KG1 (cell line): ENCODE measurements at places on chromosomes 12 and 14.

DNA sequence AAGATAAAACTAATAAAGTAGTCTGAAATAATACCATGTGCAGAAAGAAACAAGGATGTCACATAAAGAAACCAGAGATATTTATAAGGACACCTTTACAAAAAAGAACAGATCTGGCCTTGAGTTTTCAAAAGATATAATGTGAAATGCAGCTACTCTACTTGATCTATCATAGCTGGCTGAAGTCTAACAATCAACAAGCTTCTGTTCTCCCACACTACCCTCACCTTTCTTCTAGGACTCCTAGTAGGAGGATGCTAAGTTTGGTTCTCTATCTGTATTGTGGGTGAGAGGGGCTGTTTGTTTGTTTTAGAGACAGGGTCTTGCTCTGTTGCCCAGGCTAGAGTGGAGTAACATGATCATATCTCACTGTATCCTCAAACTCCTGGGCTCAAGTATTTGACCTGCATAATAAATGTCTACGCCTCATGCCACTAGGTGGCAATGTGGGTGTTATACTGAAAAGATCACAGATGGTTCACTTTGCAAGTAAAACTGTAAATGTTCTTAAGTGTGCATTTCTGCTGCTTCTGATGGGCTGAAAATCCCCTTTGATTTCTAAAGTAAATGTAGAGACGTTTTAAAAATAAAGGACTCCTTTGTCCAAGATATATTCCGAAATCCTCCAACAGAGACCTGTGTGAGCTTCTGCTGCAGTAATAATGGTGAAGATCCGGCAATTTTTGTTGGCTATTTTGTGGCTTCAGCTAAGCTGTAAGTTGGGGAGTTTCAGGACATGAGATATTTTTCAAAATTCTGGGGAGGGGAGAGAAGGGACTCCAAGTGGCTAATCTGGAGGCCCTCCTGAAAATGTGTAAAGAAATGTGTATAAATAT, 269.3 kb downstream of the DAD1 start:
- DNase-seq, result no peak

DNA sequence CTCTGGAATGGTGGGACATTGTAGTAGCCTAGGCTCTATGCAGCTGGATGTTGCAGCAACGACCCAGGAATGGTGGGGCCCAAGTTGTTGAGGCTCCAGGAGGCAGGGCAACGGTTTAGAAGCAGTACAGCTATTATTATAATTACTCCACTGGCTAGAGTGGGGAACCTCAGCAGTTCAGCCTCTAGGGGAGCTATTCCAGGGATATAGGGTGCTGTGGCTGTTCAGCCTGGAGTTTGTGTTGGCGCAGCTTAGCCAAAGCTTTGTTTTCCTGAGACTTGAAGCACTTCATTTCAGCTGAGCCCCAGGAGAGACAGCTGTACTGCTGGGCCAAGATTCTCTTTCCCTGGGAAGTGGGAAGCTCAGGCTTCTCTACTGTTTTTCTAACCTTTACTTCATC, 1023.0 kb upstream of the ATXN7L3B start:
- no peak for DNase-seq

DNA sequence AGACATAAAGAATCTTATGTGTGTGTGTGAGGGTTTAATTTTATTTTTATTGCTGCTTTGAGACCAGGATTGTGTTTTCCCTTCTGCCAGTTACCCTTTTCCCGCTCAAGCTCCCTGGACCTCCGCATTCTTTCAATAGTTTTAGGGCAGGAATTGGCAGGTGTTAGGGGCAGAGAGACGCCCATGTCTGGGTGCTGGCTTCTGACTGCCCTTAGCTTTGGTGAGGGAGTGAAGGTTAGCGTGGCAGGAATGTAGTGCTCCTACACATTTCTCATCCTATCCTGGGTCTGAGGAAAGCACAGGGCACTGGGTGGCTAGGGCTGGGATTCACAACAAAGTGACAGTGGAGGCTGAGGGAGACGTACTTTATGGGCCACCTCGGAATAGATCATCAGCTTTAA, 428.1 kb downstream of the ZFP36L1 start:
- DNase-seq, result no peak

DNA sequence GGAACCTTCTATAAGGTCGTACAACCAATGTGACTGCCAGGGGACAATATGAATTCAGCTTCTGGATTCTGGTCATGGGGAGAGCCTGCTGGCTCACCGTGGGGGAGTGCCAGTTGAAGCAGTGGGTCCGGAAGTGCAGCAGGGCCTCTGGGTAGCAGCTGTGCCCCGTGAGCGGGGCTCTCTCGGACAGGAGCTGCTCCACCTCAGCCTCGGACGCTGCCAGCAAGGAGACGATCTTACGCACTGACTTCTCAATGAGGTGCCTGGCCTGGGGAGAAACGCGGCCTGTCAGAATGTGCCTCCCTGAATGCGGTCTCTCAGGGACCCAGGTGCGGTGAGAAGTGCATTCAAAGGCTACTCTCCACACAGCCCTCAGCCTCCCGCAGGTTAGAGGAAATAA, 42.0 kb downstream of the LGMN start:
- no peak for DNase-seq

- DNase-seq, result no peak
Measured at GRCh38 chr12:29152223-29152868, 3.3 kb downstream of the FAR2 start.

DNA sequence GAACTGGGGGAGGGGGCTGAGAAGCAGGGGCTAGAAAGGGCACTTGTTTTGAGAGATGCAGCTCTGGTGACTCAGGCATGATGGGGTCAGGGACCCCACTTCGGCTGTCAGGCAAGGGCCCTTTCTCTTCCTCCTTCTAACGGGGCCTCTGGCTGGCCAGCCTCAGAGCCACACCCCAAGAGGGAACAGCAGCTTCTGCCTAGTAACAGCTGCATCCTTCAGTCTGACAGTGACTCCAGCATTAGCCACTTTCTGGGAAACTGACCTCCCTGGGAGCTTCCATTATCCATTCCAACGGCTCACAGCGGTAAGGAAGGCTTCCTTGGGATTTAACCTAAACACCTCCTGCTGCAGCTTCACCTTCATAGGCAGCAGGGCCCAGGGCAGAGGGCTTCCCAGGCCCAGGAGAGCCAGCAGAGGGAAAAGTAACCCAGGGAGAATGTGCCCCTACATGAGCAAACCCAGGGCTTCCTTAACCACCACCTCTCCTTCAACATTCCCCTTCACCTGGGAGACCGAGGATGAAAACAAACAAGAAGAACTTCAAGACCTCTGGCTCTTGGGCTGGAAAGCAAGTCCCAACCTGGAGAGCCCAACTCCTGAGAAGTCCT, 2.7 kb downstream of the NCKAP5L start:
- DNase-seq, result no peak

DNA sequence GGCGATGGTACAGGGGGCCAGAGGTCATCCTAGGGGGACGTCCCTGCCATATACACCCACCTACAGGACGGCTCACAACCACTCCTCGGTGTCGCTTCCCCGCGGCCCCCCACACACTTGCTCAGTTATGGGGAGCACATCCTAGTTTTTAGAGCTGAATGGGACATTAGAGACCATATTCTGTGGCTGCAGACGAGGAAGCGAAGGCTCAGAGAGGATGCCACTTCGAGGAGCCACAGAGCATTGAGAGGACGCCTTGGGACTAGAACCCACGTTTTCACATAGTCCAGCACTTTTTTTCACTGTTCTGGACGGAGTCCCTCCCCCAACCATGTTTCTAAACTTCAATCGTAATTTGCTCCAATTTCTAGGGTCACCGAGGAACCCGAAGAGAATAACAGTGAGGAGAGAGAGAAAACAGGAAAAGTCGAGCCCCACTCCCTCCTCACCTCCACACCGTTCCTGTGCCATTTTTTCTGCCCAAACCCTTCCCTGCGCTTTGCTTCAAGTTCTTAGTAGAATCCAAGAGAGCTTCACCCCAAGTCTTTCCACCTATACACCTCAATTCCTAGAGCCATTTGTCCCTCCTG, 641 bp upstream of the ASCL1 start:
- no peak for DNase-seq

DNA sequence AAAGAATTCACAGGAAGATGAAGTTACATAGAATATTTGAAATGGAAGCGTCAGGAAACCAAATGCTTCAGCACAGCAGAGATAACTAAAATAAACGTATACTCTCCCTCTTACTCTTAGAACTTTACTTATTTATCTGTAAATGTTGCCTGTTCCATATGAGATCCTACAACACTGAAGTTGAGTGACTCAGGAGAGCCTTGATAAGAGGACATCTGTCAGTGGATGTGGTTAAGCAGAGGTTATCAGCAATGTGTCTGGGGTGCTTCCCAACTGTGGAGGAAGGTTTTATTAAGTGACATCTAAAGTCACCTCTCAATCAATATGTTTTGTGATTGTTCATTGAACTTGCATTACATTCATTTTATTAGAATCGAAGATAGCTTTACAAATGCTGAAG, 81.9 kb downstream of the NEDD1 start:
- DNase-seq, result no peak

GRCh38 chr12:124804011-124804621, 59.5 kb downstream of the SCARB1 start:
- no peak for DNase-seq

DNA sequence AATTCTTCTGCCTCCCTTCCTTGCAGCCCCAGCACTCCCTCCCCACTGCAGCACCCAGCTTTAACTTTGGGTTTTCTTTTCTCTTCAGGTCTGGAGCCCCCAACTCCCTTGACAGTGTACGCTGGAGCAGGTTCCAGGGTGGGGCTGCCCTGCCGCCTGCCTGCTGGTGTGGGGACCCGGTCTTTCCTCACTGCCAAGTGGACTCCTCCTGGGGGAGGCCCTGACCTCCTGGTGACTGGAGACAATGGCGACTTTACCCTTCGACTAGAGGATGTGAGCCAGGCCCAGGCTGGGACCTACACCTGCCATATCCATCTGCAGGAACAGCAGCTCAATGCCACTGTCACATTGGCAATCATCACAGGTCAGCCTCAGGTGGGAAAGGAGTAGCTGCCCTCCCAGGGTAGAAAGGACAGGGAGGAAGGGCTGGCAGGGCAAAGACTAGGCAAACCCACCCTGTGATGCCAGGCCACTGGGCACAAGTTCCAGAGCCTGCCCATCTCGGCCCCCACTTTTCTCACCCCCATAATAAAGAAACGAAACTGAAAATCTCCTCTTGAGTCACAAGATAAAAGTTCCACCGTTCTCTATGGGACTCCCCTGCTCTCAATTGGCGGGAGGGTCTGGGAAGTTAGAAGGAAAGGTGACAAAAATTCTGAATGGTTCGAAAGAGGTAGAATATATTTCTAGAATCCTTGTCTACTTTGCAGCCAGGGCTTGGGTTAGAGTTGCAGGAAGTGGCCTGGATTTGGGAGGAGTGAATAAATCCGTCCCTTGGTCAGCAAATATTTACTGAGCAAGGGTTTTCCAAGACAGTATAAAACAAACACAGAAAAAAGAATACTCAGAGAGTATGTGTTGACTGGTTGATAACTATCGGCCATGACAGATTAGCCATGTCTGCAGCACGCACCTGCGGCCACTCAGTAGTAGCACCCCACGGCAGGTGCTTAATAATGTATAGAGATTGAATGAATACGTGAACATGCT, 3.2 kb downstream of the LAG3 start:
- DNase-seq, result no peak

- DNase-seq, result no peak
Measured at GRCh38 chr14:85087201-85087600, 442.7 kb upstream of the FLRT2 start.

GRCh38 chr12:2288875-2289274, 236.1 kb downstream of the CACNA1C start:
- no peak for DNase-seq

DNA sequence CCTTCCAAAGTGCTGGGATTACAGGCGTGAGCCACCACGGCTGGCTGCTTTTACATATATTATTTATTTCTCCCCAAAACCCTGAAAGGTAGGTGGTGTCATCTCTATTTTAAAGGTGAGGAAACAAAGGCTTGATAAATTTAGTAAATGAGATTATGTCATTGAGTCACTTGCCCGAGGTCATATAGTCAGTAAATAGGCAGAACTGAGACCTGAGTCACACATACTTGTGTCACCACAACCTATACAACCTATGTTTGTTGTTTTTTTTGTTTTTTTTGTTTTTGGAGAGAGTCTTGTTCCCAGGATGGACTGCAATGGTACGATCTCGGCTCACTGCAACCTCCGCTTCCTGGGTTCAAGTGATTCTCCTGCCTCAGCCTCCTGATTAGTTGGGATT, 12.8 kb downstream of the TSFM start:
- no peak for DNase-seq
